Heart left ventricle (tissue), 16 donors: ENCODE measurements at places on chromosomes 6 and 20.

DNA sequence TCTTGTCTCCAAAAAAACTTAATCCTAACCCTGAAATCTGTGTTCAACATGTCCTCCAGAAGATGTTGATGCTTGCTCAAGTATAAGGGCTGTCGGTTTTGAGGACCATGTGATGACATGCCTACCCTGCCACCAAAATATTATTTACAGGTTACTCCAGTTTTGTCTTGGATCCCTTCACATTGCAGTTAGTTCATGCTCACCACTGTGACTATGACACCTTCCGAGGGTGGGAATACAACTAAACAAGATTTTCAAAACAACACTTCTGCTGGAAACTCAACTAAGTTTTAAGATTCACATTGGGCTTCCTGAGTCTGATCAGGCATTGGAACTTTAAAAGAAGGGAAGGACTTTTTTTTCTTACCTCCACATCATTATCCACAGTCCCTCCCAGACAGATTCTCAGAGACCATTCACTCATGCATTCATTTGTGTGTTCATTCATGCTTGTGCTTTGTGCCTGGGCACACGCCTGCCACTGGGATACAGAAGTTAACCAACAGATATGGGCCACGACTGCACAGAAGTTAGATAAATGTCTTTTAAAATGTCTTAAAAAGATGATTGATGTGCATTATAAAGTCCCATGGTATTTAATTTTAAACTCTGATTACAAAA, 118.7 kb upstream of the GJE1 start:
- no peak for DNase-seq

DNA sequence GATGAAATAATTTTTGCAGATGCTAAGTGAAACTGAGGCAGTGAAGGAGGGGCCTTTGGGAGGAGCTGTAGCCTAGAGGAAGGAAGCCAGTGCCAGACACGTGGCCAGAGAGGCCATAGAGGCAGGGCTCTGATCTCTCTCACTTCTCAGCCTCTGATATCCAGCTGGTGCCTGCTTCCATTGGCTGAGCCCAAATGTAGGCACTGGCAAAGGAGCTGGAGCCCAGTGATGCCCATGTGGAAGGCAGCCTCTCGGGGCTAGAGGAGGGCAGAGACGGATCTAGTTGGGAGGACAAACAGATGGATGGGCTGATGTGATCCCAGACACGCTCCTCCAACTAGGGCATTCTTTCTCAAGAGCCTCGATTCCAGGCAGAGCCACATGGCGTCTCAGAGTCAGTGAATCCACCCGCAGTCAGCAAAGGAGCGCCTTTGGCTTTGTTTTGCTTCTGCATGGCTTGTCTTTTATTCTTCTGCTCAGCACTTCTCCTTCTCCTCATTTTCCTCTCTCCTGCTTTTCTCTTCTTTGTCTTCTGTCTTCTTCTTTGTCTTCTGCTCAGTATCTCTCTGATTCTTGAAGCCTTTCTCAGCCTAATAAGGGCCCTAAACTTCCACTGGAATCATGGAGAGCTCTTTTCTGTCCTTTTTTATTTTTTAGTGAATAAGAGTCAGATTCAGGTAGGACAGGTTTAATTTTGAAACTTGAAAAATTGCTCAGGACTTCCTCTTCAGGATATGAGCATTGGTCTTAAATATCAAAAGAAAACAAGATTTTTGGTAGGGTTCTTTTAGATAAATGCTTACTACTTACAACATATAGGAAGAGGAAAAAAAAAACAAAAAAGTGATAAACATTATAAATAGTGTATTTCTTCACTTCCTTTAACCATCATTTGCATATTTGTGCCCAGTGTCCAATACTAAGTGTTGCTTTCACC, 41.8 kb downstream of the CYP24A1 start:
- no peak for DNase-seq

GRCh38 chr20:62067547-62068260, 2.0 kb upstream of the TAF4 start:
- no peak for DNase-seq

DNA sequence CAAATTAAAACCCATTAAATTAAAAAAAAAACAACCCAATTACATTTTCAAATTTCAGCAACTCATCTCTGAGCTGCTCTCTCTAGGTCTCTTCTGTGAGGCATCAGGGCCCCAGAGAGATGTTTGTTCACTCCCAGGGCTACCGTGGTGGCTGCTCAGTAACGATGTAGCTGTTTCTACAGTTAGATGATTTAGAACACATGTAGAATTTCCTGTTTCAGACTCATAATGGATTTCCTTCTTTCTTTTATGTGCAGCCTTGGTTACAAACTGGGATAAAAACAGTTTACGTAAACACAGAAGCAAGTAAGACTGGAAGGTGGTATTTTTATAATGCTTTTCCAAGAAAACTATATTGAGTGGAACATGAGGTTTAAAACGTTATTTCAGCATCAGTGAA, 116.1 kb upstream of the CCN2 start:
- DNase-seq, result no peak

GRCh38 chr20:13260650-13261279, 39.7 kb downstream of the ISM1 start:
- no peak for DNase-seq
